Stimulated activated CD4-positive, alpha-beta T cell treated with anti-CD3 and anti-CD28 coated beads, Interleukin-4, amount 100 ng/mL, for 1 hour (primary cell): ENCODE measurements at places on chromosomes 16 and 17.

- no peak for DNase-seq
These were observed 33.4 kb upstream of the CLEC18A start for GRCh38 chr16:69917739-69918138.

DNA sequence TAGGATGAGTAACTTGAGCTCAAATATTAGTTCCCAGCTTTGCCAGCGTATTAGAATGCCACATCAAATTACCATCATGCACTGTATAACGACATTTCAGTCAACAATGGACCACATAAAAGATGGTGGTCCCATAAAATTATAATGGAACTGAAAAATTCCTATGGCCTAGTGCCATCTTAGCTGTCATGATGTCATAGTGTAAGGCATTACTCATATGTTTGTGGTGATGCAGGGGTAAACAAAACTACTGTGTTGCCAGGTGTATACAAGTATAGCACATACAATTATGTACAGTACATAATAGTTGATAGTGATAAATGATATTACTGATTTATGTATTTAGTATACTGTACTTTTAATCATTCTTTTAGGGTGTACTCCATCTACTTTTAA is 54.4 kb upstream of the NETO2 start:
- no peak for DNase-seq

DNA sequence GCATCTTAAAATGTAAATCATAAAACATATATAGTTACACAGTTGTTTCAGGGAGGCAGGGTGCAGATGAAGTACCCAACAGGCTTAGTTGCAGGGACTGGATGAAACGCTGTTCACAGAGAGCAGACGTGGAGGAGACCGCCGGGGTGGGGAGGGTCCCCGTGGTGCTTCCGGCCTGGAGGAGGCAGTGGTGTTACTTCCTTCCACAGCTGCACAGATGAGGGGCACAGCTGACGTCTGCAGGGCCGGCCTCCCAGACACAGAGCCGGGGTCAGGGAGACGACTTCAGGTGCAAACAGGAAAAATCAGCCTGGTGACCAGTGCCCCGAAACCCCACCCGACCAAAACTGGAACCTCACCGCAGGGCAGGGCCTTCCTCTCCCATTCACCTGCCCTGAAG is 17.1 kb downstream of the SPIRE2 start:
- no peak for DNase-seq

GRCh38 chr17:50830994-50831393 is 4.4 kb upstream of the WFIKKN2 start:
- DNase-seq: no peak

DNA sequence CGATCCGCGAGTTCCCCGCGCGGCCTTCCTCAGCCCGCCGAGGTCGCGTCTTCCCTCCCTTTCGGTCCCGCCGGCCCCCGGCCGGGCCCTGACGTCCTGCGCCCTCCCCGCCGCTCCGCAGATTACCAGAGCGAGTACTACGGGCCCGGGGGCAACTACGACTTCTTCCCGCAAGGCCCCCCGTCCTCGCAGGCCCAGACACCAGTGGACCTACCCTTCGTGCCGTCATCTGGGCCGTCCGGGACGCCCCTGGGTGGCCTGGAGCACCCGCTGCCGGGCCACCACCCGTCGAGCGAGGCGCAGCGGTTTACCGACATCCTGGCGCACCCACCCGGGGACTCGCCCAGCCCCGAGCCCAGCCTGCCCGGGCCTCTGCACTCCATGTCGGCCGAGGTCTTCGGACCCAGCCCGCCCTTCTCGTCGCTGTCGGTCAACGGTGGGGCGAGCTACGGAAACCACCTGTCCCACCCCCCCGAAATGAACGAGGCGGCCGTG is 5.4 kb downstream of the LHX1 start:
- DNase-seq: no peak

- DNase-seq: peak; percentile 7
These were observed 1.2 kb downstream of the C16orf54 start for GRCh38 chr16:29744541-29745101.

DNA sequence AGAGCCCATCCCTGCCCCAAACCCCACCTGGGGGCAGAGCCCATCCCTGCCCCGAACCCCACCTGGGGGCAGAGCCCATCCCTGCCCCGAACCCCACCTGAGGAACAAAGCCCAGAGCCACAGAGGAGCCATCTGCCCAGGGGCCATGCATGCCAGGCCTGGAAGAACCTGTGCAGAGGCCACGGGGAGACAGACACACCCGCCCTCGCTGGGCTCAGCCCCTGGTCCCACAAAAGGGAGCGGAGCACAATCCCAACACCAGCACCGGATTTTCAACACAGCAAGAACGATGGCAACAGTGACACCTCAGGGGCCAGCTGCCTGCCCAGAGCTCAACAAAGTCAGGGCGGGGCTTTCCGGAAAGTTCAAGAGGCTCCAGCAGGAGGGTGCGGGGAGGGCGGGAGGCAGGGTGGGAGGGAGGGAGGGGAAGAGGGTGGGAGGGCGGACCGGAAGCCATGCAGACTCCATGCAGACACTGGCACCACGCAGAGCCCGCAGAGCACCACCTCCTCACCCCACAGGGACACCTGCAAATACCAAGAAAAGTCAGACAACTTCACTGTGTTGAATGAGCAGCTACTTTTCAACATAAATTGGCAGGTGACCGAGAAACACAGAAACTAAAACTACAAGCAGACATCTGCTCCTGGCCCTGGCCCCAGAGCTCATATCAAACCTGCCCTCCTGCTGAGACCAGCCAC is 27.9 kb upstream of the C16orf95 start:
- DNase-seq: peak; percentile 48

DNA sequence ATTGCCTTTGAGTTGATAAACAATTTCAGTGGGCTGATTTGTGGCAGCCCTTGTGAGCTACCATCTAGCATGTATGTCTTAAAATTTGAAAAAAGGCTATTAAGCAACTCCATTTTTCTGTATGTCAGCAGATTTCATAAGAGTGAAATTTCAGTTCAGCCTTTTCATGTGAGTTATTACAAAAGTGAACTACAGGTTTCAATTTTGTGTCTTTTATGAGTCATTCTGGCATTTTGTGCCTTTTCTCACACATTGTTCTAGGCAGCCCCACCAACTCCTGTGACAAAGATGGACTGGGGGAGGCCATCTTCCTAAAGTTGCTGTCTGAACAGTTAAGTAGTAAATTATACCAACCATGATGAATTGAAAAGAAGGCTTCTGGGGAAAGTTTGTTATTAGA is 52.1 kb downstream of the USP10 start:
- DNase-seq: no peak
